ENCODE measurements at places on chromosomes 5 and 9. TPM values are rescaled to one million over a fixed set of nuclear protein-coding genes. Genes with fewer than 3 reads are reported as not detected.
A peak's percentile ranks its signal among the peaks of the same experiment; 100 is the strongest.

DNA sequence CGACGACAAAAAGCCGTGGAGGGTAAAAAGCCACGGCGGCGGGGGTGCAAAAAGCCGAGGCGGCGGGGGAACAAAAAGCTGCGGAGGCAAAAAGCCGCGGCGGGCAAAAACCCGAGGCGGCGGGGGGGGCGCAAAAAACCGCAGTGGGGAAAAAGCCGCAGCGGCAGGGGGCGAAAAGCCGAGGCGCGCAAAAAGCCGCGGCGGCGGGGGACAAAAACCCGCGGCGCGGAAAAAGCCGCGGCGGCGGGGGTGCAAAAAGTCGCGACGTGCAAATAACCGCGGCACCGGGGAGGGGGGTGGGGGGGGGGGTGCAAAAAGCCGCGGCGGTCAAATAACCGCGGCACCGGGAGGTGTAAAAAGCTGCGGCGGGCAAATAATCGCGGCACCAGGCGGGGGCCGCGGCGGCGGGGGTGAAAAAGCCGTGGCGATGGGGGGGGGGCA lies 511.5 kb downstream of the FOXD4L5 start:
- peak; percentile 5 for DNase-seq

GRCh38 chr5:56608217-56608925 lies 207.0 kb upstream of the MAP3K1 start:
- DNase-seq, result no peak

DNA sequence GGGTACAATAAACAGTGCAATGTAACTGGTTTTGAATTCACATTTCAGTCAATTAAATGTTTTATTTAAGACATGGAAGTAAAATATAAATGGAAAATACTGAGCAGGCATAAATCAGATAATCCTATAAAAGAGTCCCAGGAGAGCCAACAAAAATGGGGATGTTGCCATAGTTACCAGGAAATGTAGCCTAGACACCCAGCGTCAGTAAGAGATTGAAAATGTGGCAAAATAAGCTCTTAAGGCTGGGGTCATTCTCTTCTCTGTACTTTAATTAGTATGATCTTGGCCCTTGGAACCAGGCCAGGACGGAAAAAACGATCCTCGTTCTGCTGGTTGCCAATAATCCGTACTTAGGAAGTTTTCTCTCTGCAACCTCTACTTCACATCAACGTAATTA lies 18.9 kb upstream of the RASEF start:
- no peak for DNase-seq

DNA sequence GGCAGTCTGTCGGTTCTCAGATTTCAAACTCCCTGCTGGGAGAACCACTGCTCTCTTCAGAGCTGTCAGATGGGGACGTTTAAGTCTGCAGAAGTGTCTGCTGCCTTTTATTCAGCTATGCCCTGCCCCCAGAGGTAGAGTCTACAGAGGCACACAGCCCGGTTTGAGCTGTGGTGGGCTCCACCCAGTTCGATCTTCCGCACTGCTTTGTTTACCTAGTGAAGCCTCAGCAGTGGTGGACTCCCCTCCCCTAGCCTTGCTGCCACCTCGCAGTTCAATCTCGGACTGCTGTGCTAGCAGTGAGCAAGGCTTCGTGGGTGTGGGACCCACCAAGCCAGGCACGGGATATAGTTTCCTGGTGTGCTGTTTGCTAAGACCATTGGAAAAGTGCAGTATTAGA lies 8.0 kb downstream of the SLC27A6 start:
- DNase-seq, result no peak

FAM151B gene
- 1.3 TPM for polyA plus RNA-seq

CD72 gene
- 12.3 TPM for polyA plus RNA-seq

GRCh38 chr5:91052977-91053740 lies 330.0 kb downstream of the ARRDC3 start:
- no peak for DNase-seq

GRCh38 chr9:76882686-76883085 lies 23.2 kb downstream of the PRUNE2 start:
- DNase-seq, result no peak

GRCh38 chr5:173547579-173547978 lies 68.9 kb downstream of the BOD1 start:
- DNase-seq, result peak; percentile 64

Measured in cardiac muscle cell (in vitro differentiated cells and primary cell).